ENCODE measurements at places on chromosomes 4 and X.
A peak's percentile ranks its signal among the peaks of the same experiment; 100 is the strongest.

DNA sequence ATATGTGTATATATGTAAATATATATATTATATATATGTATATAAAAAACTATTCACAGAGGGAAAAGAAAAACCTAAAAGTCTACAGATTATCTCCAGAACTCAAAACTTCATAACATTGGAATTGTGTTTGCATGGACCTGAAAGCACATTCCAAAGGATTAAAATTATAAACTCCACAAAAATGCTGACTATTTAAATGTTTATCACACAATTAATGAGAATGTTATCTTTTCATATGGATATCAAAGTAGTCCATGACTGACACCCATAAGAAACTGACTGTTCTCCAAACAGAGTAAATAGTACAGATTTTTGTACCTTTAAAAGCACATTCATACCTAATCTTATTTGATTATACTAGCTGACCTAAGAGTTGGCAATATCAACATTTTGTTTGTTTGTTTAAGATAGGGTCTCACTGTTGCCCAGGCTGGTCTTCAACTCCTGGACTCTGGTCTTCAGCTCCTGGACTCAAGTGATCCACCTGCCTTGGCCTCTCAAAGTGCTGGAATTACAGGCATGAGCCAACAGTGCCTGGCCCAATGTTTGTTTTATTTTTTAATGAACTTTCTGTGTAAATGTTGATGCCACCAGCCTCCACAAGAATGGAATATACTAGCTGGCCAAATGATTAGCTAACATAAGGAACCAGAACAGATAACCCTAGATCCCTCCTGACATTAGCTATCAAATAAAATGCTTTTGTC lies 50.0 kb downstream of the SLC39A8 start:
- no peak for DNase-seq

GRCh38 chrX:136162827-136163570 lies 15.7 kb downstream of the FHL1 start:
- peak; percentile 60 for DNase-seq

DNA sequence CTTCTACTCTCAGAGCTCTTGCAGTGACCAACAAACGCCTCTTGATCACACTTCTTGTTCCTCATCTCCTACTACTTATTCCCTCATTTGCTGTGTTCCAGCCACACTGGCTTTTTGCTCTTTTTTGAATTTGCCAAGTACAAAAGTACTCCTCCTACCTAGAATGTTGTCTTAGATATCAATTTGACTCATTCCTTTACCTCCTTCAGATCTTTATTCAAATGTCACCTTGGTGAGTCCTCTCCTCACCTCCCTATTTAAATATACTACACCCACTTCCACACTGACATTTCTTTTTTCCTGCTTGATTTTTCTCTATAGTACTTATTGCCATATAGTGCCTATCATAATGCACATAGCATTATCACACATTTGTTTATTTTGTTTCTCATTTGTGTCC lies 6.2 kb upstream of the DCAF4L1 start:
- DNase-seq = no peak

GRCh38 chrX:42821803-42822443 lies 44.0 kb upstream of the PPP1R2C start:
- DNase-seq = no peak

DNA sequence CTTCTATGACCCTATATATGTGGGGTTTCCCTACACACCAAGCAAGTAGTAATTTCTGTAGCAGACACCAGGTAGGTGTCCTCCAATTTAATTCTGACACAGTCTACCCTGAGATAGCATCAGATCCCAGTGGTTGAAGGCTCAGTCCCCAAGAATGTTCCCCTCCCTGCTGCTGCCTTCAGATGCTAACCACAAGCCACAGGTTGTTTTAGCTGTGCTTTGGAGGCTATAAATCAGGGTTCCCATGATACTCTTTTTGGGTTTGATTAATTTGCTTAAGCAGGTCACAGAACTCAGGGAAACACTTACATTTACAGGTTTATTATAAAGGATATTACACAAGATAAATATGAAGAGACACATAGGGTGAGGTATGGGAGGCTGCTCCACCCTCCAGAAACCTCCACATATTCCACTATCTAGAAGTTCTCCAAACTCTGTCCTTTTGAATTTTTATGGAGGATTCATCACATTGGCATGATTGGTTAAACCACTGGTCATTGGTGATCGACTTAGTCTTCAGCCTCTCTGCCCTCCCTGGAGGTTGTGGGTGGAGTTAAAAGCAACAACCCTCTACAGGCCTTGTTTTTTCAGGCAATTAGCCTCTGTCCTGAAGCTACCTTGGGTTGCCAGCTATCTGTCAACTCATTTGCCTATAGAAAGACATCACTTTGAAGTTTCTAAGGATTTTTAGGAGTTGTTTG lies 50.8 kb downstream of the GRIA2 start:
- DNase-seq = no peak

DNA sequence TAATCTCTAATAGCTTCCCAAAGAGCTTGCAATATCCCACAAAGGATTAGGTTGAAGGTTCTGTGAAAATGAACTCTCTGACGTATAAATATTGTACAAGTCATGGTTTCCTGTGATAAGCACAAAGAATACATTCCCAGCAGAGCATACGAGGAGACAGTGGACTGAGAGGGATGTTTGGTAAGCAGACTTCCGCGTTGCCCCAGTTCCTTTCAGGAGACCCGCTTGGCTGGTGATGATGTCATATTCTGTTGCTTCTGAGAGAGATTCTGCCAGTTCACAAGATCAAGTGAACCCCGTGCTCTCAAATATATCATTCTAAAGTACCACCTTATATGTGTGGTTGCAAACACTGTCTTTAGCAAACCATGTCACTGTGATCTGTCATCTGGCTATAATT lies 323.9 kb upstream of the CASK start:
- no peak for DNase-seq

- peak; percentile 2 for DNase-seq
Measured at GRCh38 chr4:54496412-54496811, 161.3 kb upstream of the KIT start.

DNA sequence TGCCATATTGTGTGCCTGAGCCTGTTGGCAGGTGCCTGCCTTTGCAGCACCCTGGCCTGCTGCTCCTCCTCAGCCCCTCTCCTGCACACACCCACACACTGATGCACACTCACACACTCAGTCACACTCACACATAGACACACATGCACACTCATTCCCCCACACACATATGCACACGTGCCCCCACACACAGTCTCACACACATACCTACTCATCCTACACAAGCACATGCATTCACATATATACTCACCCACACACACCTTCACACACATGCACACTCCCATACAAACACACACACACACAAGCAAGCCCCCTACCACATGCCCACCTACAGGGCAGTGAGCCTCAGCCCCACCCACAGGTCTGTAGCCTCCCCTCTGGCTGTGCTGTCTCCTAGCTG lies 245.0 kb downstream of the EVC2 start:
- no peak for DNase-seq

DNA sequence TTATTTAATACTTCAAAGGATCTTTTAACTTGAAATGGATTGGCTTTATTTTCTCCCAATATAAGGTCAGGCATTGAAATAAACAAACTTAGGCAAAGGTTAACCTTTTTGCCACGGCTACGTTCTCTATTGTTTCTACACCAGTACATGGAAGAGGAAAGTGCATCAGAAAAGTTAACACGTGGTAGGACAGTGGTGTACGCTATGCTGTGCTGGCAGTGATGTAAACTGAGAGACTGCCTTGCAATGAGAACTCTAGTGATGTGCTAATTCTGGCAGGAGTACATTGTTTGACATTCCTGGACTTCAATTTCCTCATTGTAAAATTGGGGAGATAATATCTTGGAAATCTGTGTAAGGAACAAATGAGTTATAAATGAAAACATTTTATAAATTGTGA lies 208.2 kb downstream of the TMA16 start:
- DNase-seq = no peak

All from activated CD4-positive, alpha-beta T cell treated with anti-CD3 and anti-CD28 coated beads, Interleukin-10, Interleukin-2, amounts not matched to agents 100 ng/mL and 50 ng/mL, durations not matched to agents 16 hours and 8 hours (primary cell).